Kidney capillary endothelial cell (primary cell): ENCODE measurements at places on chromosomes 7 and 10.

- no peak for DNase-seq
Observed at GRCh38 chr7:112283382-112283910, 77.0 kb downstream of the ZNF277 start.

GRCh38 chr10:7314170-7314569, 96.7 kb downstream of the SFMBT2 start:
- no peak for DNase-seq

GRCh38 chr7:40327873-40328272, 193.1 kb downstream of the SUGCT start:
- no peak for DNase-seq

- no peak for DNase-seq
Observed at GRCh38 chr7:80294346-80294745, 159.7 kb downstream of the GNAI1 start.

DNA sequence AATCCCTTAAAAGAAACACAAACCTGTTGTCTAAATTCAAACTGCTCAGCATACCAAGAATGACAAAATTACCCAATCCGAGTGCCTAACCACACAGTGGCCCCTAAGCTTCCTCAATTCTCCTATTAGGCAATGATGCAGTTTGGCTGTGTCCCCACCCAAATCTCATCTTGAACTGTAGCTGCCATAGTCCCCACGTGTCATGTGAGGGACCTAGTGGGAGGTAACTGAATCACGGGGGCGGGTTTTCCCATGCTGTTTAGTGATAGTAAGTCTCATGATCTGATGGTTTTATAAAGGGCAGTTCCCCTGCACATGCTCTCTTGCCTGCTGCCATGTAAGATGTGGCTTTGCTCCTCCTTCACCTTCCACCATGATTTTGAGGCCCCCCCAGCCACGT, 21.9 kb downstream of the PSAP start:
- no peak for DNase-seq

DNA sequence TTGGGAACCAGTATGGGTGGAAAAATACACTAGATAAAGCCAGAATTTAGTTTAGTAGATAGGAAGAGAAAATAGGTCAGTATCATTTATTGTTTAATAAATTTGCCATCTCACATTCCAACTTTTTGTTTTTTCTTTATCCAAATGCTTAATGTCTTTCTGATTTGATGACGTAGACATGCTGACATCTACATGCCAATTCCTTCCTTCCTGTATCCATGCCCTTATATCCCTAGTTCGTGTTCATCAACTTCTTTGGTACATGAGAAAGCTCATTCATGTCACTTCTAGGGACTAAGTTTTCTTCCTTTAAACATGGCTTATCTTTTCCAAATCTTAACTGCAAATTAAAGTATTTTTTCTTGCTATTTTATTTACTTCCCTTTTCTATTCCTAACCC, 30.5 kb upstream of the ING3 start:
- DNase-seq = no peak

GRCh38 chr10:133237588-133238465, at the start of gene VENTX:
VENTX (plus strand) TSS chr10:133237855; CDS start chr10:133237915, 60 bp downstream.
- DNase-seq = no peak

DNA sequence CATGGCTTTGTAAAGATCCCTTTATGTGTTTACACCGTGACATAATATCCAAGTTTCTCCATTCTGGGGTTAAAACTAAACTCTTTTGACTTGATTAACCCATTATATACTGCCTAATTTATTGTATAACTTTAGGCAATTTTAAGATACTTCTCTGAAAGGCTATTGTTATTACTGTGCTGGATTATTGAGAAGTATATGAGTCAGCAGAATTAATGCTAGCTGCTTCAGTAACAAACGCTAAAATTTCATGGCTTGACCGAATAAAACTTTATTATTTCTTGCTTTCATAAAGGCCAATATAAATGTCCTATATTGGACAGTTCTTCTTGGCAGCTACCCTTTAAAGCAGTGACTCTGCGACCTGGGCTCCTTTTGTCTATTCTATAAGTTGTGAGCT, 853.9 kb downstream of the SORCS3 start:
- DNase-seq = no peak

- no peak for DNase-seq
Observed at GRCh38 chr10:69403519-69403918, 13.2 kb downstream of the TACR2 start.

- no peak for DNase-seq
Observed at GRCh38 chr10:114761205-114762193, 60.1 kb upstream of the FHIP2A start.

DNA sequence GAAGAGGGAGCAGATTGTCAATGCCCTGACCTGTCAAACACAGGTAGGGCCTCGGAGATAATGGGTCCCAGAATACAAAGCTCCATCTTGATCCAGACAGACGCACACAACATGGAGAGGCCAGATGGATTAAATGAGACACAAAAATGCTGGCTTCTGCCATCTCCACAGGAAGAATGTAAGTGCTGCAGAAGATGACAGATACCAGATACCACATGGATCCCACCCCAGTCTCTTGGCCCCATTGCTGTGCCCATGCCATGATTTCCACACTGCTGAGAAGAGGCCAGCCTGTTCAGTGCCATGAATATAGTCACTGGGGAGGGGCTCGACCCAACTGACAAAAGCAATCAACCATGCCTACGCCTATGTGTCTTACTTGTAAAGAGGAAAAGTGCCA, 487.9 kb downstream of the PARD3 start:
- no peak for DNase-seq

DNA sequence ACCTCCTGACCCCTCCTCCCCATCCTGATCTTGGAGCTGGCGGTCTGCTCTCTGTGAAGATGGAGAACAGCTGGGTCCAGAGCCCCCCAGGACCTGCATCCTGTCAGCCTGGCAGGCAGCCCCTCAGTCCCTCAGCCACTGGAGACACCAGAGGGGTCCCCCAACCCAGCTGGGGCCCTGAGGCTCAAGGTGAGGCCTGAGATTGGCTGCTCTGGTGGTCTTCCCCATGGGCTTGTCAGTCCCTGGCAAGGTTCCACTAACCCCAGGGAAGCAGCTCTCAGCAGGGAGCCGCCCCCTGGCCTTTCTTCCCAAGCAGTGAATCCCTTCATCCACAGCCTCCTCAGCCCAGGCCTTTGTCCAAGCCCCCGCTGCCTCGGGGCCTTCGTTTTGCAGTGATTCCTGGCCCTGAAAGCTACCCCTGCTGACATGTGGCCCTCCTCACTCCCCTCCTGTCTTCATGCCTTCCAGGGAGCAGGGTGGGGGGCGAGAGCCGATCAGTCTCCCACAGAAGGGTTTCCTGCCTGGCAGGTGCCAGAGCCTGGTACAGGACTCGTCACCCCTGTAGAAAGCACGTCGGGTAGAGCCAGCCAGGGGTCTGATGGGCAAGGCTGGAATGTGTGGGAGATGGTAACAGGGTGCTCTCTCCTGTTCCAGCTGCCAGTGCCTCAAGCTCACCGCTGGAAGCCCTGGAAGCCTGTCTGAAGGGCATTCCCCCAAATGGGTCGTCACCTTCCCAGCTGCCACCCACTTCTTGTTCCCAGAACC, 48.5 kb downstream of the ZNF467 start:
- no peak for DNase-seq

DNA sequence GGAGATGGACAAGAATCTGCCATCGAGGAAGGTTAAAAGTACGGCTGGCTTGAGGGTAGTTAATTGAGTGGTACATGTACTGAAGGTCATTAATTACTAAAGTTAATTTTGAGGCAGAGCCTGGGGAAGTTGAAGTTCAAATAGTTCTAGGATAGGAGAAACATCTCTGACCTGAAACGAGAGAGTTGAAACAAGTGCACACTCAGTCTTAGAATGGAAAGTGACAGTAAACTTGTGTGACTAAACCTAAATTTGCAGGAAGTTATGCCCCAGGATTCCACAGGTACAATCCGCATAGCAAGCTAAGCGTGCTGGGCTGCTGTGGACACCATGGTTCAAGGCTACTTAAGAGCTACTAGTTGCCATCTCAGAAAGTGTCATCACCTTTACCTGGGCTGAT, 209.9 kb downstream of the CHCHD3 start:
- no peak for DNase-seq

GRCh38 chr10:90462749-90463470, 394.9 kb downstream of the HTR7 start:
- no peak for DNase-seq

- DNase-seq = no peak
Observed at GRCh38 chr10:129896860-129897200, 67.2 kb downstream of the EBF3 start.

DNA sequence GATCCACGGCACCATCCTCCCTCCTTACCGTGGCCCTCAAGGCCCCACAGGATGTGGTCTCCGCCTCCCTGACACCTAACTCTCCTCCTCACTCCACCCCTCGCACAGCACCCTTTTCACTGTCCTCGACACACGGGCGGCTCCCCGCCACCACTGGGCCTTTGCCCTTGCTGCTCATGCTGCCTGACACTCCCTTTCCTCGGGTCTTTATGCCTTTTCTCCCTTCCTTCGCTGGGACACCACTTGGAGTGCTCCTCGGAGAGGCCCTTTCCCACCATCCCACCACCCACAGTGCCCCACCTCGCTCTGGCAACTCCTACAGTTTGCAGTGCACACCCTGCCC, 7.9 kb upstream of the INMT start:
- DNase-seq = no peak

GRCh38 chr10:110244550-110244949, 37.1 kb downstream of the MXI1 start:
- peak; percentile 21 for DNase-seq

DNA sequence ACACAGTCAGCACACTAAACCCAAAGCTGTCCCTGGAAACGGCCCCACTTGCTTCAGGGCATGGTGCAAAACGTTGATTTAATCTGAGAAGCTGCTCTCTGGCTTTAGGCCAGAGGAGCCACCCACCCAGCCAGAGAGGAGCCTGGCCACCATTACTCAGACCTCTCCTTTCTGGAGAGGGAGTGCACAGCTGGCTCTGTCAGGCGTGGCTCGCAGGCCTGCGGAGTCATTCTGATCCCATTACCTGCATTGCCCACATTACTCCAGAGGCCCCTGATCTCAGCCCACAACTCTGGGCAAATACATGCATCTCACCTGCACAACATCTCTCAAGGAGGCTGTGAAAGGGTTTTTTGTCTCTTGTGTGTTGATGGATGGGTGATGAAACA, 370.0 kb upstream of the IGFBP3 start:
- peak; percentile 10 for DNase-seq

DNA sequence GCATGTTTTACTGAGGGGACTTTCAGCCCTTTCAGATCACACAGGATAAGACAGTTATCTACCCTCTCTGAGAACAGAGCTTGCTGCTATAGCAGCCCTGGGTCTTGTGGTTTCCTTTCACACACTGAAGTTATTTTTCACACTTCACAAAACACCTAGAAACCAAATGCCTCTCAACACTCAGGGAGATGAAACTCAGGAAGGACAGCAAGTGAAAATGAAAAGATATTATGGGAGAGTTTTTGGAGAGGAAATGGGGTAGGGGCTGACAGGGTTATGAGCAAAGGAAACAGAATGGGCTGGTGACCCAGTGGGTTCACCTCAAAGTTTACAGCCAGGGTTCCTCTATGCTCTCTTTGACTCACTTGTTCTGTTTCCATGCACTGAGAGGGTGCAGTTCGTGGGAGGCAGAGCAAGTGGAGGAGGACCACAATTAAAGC, 17.0 kb upstream of the GIMAP2 start:
- no peak for DNase-seq

DNA sequence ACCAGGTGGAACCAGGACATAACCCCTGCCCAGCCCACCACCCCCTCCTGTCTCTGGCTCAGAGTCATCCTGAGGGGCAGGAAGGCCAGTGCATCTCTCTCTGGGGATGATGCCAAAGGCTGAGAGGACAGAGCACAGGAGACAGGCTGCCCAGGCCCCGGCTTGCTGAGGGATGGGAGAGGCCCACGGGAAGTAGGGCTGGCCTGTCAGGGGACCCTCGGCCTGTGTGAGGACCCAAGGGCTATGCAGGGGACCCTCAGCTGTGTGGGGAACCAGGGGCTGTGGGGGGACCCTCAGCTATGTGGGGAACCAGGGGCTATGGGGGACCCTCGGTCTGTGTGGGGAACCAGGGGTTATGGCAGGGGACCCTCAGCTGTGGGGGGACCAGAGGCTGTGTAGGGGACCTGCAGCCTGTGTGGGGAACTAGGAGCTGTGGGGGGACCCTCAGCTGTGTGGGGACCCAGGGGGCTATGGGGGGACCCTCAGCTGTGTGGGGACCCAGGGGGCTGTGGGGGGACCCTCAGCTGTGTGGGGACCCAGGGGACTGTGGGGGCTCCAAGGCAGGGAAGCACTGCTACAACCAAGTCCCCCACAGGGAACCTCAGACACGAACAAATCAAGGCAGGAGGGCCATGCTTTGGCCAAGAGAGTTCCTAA, 27.7 kb downstream of the EBF3 start:
- no peak for DNase-seq

- no peak for DNase-seq
Observed at GRCh38 chr7:32318300-32319011, 171.7 kb downstream of the LSM5 start.

GRCh38 chr10:79090134-79090803, 21.5 kb downstream of the ZMIZ1 start:
- DNase-seq = no peak

GRCh38 chr10:52213321-52213752, 100.7 kb upstream of the DKK1 start:
- DNase-seq = peak; percentile 91

DNA sequence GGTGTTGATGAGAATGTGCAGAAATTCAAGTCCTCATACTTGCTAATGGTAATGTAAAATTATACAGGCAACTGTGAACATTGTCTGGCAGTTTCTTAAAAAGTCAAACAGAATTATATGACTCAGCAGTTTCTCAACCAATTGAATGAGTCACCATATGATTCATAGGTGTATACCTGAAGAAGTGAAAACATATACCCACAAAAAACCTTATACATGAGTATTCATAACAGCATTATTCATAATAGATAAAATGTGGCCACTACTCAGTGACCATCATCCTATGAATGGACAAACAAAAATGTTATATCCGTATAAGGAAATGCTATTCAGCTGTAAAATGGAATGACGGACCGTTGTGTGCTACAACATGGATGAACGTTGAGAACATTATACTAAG, 253.5 kb downstream of the MALRD1 start:
- peak; percentile 17 for DNase-seq

DNA sequence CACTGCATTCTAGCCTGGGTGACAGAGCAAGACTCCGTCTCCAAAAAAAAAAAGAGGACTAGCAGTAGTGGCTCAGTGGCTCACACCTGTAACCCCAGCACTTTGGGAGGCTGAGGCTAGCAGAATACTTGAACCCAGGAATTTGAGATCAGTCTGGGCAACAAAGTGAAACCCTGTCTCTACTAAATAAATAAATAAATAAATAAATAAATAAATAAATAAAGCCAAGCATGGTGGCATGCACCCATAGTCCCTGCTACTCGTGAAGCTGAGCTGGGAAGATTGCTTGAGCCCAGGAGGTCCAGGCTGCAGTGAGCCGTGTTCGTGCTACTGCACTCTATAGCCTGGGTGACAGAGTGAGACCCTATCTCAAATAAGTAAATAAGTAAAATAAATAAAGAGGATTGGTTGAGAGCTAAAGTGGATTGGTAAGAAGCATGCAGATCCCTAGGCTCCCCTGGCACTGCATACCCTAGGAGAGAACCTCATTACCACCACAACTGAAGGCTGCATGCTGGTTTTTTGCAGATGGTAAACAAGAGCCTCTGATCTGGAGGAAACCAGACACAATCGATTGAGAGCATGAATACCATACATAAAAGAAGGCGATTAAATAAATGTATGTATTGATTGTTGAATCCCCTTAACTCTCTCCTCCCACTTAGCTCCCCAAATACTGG, 163.2 kb downstream of the REEP3 start:
- no peak for DNase-seq

- peak; percentile 95 for DNase-seq
Observed at GRCh38 chr10:4704034-4704545, 121.9 kb upstream of the AKR1E2 start.

- DNase-seq = no peak
Observed at GRCh38 chr10:68106656-68107055, 2.6 kb upstream of the MYPN start.
